ENCODE measurements at places on chromosomes 16 and 17.

GRCh38 chr16:9425236-9425635, 333.8 kb downstream of the HAPSTR1 start:
- DNase-seq, result no peak

GRCh38 chr16:48053418-48053745, 102.4 kb downstream of the ABCC12 start:
- no peak for DNase-seq

DNA sequence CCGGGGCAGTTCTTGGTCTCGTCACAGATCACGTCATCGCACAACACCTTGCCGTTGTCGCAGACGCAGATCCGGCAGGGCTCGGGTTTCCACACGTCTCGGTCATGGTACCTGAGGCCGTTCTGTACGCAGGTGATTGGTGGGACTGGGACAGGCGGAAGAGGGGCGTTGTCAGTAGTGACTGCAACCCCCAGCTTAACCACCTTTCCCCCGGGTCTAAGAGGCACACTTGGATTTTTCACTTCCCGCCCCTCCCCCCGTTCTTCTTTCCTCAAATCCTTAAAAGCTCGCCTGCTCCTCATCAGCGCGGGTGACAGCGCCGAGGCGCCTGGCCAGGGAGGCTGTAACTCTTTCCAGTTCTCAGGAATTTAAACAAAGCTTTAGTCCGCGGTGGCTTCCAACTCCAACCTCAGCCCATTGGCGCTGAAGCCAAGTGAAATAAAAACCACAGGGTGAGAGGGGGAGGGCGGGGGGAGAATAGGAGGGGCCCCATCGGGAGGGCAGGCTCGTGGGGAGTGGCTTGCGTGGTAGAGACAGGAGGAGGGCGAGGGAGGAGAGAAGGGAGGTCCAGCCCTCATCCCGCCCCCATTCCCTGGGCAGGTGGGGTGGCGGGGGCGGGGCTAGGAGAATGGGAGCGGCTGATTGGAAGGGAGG, 1.5 kb downstream of the COL1A1 start:
- DNase-seq, result peak; percentile 91

- no peak for DNase-seq
Measured at GRCh38 chr17:49217651-49218413, 7.3 kb downstream of the ABI3 start.

Data from SW480 (cell line).